ENCODE measurements at places on chromosomes 6 and 20.

DNA sequence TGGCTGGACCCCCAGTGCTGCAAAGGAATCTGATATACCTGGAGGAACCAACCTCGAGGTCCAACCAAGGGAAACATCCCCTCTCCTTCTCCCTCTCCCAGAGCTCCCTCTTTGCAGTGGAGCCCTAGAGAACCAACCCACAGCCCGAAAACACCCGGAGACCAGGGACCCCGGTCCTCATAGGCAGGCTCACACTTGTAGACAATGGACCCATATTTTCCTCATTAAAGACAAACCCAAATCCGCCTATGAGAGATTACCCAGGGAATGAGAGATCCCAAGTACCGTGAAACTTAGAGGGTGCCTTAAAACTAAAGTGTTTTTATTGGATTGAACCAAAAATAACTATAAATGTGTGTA is 9.6 kb upstream of the FOXF2 start:
- no peak for DNase-seq

DNA sequence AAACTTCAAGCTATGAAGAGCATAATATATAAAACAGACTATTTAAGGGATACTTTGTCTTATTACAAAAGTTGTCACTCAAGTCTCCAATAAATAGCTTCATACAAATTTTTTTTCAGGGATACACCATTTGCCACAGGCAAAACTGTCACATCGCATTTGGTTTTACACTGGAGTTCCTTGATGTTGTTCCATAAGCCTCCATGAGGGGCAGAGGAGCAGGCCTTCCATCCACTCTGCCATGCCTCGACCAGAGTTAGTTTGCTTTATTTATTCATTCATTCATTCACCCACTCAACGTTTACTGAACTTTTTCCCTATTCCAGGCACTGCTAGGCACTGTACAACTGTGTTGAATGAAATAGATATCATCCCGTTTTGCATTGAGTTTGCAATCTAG is 246.6 kb downstream of the PHF3 start:
- no peak for DNase-seq

DNA sequence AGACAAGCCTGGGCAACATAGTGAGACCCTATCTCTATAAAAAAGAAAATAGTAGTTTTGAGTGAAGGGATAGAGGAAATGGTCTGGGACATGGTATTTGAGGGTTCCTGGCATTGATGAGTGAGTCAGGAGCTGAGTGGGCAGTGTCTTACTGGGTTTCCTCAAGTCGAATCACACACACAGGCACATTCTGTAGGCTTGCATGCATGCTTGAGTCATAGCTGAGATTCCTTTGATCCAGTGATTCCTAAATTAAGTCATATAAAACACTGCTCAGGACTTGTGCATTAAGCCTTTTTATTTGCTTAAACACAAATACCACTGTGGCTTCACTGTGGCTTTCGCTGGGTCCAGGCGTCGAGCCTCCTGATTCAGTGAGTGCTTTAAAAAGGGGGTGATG is 71.8 kb upstream of the TMEM181 start:
- DNase-seq = no peak

GRCh38 chr20:3670511-3670910 is 7.3 kb upstream of the GFRA4 start:
- no peak for DNase-seq

- no peak for DNase-seq
These were observed 326.7 kb upstream of the NOX3 start for GRCh38 chr6:155782320-155782731.

GRCh38 chr20:12040261-12040660 is 122.6 kb downstream of the BTBD3 start:
- no peak for DNase-seq

DNA sequence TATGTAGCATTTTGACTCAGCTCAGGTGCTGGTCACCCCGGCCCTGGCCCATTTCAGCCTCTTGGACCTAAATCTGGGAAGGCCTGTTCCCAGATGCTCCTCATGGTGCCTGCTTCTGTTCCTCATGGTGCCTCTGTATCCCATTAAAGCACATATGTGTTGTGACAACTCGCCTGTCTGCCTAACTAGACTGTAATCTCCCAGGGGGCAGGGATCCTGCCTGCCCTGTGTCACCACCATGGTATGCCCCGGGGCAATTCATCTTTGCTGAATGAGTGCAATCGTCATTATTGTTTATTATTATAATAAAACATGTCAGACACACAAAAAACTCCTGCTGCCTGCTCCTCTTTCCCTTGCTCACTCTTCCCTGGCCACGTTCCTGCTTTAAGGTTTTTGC is 62.0 kb downstream of the ZFP64 start:
- DNase-seq = no peak

- DNase-seq = no peak
These were observed 244.6 kb upstream of the FOXQ1 start for GRCh38 chr6:1067346-1067745.

DNA sequence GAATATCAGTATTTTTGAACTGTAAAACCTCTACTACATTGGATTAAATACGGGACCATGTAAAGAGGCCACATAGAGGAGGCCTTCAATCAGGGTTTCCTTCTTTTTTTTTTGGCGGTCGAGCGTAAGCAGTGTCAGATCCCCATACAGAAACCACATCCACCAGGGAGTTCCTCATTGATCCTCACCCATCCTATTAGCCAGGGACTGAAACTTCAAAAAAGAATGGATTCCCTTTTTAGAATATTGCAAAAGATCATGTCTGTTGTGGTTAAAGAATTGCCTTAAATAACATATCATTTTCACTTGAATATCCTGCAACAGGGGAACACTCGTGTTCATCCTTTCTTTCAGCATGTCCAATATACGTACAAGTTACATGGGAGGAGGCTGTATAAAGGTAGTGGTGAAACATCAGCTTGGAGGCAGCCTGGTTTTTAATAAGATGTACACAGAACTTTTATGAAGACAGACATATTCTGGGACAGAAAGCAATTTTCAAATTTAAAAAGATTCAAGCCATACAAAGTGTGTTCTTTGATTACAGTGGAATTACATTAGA is 96.1 kb downstream of the PPP1R14C start:
- no peak for DNase-seq

DNA sequence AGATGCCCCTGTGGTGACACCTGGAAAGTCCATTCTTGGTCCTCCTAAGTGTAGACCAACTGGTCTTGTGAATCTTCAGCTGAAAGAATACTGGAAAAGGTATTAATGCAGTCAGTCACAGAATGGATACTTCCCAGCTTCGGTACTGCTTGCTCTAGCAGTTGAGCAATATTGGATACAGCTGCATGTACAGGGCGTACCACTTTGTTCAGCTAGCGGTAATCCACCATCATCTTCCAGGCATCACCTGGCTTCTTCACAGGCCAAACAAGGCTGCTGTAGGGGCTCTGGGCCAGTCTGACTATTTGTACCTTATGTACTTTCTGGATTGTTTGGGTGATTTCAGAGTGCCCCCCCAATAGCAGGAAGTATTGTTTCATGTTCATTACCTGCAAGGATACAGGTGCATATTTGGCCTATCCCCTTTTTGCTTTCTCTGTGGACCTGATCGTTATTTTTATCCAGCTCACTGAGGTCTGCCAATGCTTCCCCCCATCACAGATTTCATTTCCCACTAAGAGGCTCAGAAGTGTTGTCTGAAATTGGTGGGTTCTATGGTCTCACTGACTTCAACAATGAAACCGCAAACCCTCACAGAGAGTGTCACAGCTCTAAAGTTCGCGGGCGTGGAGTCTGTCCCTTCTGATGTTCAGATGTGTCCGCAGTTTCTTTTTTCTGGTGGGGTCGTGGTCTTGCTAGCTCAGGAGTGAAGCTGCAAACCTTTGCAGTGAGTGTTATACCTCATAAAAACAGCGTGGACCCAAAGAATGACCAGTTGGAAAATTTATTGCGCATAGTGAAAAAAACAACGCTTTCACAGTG is 52.2 kb downstream of the TRIM27 start:
- no peak for DNase-seq

- DNase-seq = no peak
These were observed 249.8 kb upstream of the ID4 start for GRCh38 chr6:19587238-19587942.

GRCh38 chr20:15289337-15289736 is 951.9 kb upstream of the FLRT3 start:
- DNase-seq = no peak

GRCh38 chr20:4812641-4813075 is 90.9 kb downstream of the PRND start:
- DNase-seq = no peak

DNA sequence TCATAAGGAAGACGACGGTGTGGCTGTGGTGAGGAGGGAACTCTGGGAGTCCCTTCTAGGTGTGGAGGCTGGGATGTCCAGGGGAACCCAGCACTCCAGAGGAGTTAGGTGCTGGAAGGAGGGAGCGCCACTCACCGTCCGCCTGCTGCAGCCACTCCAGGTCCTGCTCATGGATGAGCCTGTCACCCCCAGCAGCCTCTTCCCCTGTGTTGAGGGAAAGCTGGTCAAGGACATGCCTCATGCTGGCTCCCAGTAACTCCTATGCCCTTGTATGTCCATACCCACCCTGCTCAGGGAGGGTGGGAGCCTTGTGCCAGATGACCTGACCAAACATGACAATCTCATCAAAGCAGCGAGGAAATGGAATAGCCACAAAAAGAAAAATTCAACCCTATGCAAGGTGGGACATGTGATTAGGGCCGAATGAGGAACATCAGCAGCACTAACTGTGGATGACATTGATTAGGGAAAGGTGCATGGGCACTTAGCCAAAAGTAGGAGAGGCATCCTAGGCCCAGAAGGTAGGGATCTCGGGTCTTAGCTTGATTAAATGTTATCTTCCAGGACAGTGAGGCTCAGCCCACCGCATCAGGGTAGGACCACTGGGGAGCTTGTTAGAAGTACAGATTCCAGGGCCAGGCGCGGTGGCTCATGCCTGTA is 3.0 kb downstream of the DNPH1 start:
- no peak for DNase-seq

DNA sequence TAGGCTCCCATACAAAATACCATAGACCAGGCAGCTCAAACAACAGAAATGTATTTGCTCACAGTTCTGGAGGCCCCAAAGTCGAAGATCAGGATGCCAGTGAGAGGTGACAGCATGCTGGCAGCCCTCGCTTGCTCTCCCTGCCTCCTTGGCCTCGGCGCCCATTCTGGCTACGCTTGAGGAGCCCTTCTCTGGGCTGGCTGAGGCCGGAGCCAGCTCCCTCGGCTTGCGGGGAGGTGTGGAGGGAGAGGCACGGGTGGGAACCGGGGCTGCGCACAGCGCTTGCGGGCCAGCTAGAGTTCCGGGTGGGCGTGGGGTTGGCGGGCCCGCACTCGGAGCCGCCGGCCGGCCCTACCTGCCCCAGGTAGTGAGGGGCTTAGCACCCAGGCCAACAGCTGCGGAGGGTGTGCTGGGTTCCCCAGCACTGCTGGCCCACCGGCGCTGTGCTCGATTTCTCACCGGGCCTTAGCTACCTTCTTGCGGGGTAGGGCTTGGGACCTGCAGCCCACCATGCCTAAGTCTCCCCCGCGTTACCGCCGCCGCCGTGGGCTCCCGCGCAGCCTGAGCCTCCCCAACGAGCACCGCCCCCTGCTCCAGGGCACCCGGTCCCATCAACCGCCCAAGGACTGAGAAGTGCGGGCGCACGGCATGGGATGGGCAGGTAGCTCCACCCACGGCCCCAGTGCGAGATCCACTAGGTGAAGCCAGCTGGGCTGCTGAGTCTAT is 32.6 kb upstream of the SERPINB9 start:
- DNase-seq = no peak

DNA sequence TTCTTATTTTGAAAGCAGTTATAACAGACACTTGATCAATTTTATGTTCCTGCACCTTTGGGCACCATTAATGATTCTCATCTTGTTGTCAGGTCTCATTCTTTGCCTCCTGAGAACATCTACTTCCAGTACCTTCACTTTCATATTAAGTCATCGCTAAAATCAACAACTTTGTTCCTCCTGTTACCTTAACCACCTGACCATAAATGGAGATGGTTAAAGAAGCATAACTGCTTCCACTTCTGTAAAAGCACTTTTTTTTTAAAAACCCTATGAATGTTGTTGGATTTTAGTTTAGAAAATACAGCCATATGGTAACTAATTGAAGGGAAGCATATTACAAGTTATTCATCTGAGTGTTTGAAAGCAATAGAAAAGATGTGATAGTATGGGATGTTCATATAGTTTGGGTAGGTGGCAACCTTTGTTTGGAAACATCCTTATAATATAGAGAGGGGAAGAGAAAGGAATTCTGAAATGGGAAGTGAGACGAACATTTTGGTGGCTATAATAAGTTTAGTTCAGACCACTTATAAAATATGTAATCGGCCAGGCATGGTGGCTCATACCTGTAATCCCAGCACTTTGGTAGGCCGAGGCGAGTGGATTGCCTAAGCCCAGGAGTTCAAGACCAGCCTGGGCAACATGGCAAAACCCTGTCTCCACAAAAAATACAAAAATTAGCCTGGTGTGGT is 53.9 kb downstream of the AFG1L start:
- peak; percentile 83 for DNase-seq

DNA sequence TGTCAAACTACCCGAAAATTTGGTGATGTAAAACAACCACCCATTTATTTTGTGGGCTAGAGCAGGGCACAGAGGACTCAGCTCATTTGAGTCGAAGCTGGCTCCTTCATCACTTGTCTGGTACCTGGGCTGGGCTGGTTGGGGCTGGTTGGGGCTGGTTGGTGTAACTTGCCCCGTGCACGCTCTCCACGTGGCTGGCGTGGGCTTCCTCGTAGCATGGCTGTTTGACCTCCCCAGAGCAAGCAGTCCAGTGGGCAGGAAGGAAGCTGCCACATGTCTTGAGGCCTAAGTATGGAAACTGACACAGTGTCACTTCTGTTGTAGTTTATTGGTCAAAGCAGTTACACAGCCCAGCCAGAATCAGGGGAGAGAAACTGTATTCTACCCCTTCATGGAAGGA is 27.1 kb downstream of the BCAS4 start:
- no peak for DNase-seq

- no peak for DNase-seq
These were observed 75.9 kb upstream of the GATA5 start for GRCh38 chr20:62551407-62552323.

GRCh38 chr20:4721719-4722118 is at the start of gene PRND:
Gene PRND (plus strand): TSS chr20:4721909. CDS start chr20:4724552, 2,643 bp downstream.
- DNase-seq = no peak

- DNase-seq = no peak
These were observed 19.9 kb upstream of the MEP1A start for GRCh38 chr6:46773201-46773855.

GRCh38 chr6:169324656-169325459 is 71.2 kb upstream of the THBS2 start:
- DNase-seq = no peak

- DNase-seq = no peak
These were observed 89.2 kb downstream of the DNAH8 start for GRCh38 chr6:38804358-38804757.
